D721Med (cell line): ENCODE measurements at places on chromosomes 4 and X.
A peak's percentile ranks its signal among the peaks of the same experiment; 100 is the strongest.

- no peak for DNase-seq
These were observed 39.2 kb downstream of the MTHFD2L start for GRCh38 chr4:74197080-74197479.

GRCh38 chrX:137025930-137026329 is 7.9 kb downstream of the GPR101 start:
- DNase-seq: no peak

- peak; percentile 3 for DNase-seq
These were observed 6.3 kb downstream of the PSAPL1 start for GRCh38 chr4:7428261-7429068.

DNA sequence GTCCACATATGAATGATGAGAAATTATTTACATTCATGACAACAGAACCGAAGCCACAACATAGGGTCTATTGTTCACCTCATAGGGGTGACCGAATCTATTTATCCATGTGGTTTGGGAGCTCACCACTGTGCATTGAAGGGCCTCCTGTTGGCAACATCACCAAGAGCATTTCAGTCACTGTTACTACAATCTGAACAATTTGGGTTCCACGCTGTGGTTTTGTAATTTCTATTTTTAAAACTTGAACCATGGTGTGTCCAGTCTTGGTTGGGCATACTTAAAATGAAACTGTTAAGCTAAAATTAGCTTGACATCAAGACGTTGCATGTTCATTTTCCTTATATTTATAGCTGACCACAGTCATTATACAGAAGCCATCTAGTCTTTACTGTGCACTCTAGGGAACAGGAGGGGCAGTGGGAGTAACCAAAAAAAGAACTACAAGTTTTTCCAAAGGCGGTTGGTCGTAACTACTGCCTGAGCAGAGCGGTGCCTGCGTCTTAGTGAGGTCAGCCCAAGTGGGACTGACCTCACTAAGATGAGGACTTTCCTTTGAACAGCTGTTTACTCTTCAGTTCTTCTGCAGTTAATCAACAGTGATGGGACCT is 192.1 kb downstream of the SPRY1 start:
- DNase-seq: no peak

GRCh38 chrX:103747163-103747562 is 29.5 kb upstream of the PLP1 start:
- DNase-seq: no peak

DNA sequence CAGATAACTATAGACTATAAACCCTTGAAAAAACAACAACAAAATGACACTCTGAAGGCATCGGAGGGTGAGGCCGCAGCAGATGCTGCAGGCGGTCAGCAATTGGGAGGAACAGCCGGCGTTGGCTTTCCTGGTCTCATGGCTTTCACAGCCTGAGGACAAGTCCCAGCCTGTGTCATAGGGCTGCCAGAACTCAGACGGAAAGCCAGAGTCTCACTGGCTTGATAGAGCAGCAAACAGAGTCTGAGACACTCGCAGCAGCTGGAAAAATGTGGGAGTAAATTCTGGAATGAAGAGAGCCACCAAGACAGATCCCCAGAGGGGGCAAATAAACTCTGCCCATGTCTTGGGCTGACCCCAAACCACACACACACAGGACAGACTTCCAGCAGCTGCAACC is 86.3 kb downstream of the PPP2R2C start:
- no peak for DNase-seq

DNA sequence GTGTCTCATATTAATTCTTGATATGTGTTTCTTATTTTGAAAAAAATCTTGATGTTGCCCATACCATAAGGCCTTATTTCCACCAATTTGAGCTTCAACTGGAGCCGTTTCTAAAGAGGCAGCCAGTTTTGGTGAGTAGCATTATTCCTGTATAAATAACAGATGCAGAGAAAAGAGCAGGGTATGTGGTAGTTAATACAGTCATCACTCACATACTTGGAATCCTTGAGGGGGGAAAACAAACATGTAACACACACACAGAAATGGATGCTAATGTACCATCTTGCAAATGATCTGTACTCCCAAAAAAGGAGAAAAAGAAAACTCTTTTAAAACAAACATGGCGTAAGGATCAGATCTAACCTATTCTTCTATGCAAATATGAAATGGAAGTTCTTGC is 389.7 kb downstream of the GPM6A start:
- DNase-seq: no peak

DNA sequence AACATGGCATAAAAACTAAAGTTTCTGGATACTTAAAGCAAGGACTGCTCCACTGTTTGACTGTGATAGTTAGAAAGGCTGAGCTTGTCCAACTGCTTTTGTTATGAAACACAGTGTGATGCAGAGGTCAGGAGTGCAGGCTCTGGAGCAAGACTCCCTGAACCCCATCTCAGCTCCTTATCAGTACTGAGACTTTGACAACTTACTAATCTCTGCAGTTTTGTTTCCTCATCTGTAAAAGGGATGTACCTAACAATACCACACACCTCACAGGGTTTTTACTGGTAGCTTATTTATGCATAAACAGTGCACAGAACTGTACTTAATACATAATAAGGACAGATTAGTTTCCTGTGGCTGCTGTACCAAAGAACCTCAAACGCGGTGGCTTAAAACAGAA is 804.3 kb downstream of the FSTL5 start:
- no peak for DNase-seq

DNA sequence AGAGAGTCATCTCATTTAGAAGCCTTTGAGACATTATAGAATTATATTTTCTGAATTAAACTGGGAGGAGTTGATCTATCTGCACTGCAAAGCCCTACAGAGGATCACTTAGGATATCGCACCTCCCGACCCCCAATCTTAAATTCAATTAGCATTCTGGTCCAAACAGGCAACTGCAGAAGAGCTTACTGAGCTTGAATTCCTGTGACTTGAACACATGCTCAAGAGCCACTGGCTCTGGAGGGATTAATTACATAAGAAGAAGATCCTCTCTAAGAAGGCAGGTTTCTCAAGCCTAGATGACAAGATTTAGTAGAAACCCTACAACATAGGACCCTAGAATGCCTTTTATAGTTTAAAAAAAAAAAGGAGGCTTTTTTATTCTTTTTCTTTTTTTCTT is 548.9 kb downstream of the ARAP2 start:
- DNase-seq: no peak

DNA sequence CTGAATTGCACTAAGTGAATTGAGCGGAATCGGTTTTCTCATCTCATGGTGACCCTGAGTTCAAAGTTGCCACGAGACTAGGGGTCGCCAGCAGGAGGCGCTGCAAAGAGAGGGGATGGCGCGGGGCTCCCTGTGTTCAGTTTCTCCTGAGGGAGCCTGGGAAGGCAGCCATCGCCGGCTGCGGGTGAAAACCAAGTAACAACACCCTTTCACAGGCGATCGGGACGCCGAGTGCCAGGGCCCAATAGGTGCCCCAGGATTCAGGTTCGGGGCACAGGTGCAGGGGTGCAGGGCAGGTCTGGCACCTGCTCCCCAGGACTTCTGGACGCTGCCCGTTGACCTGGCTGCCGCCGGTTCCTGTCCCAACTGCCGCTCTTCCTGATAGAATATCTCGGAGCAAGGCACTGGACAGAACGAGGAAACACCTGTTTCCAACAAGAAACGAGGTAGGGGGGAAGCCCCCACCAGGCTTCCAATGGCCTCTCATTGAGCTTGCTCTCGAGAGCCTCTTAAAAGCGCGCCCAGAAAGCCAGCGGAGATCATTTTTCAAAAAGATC is 1.1 kb upstream of the FGF16 start:
- no peak for DNase-seq

- DNase-seq: no peak
These were observed 133.8 kb downstream of the CPZ start for GRCh38 chr4:8726344-8726851.

GRCh38 chrX:17549107-17549651 is 174.2 kb downstream of the NHS start:
- DNase-seq: no peak

GRCh38 chr4:28755081-28755480 is 1894.4 kb downstream of the STIM2 start:
- DNase-seq: no peak

- no peak for DNase-seq
These were observed 59.6 kb downstream of the GPRIN3 start for GRCh38 chr4:89247951-89248350.

GRCh38 chr4:41202820-41203568 is 11.3 kb downstream of the APBB2 start:
- DNase-seq: no peak

DNA sequence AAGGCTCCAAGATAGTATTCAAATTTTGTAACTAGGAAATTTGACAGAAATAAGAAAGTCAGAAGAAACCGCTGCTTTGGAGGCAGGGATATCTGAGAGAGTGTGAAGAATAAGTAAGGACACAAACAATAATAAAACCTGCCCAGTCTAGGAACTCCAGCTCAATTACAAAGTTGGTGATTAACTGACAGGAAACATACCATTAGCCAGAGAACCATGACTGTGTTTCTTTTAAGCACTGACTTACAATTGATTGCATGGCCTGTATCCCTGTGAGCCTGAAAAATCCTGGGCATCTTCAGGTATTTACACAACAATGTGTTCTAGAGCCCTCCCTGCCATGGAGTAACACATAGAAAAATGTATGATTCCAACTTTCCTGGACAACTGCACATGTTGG is 127.4 kb downstream of the GRIA3 start:
- no peak for DNase-seq

- no peak for DNase-seq
These were observed 15.3 kb downstream of the MRPL1 start for GRCh38 chr4:77877771-77878565.

DNA sequence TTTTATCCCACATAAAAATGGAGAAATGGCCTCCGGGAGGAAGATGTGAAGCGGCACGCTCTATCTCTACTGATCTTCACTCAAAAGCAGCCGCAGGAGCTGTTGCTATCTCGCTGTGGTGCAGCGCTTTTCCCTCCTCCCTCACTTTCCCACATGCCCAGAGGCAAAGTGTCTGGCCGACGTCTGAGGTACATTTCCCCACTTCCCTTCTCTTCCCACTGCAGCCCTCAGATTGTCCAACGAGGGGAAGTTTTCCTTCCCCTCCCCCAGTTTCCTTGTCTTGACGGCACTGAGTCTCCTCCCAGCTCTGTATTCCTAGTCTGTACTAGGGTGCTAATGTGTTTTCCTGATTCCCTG is 660 bp upstream of the COL25A1 start:
- no peak for DNase-seq
